ENCODE measurements at places on chromosomes 16 and 17.
A peak's percentile ranks its signal among the peaks of the same experiment; 100 is the strongest.

DNA sequence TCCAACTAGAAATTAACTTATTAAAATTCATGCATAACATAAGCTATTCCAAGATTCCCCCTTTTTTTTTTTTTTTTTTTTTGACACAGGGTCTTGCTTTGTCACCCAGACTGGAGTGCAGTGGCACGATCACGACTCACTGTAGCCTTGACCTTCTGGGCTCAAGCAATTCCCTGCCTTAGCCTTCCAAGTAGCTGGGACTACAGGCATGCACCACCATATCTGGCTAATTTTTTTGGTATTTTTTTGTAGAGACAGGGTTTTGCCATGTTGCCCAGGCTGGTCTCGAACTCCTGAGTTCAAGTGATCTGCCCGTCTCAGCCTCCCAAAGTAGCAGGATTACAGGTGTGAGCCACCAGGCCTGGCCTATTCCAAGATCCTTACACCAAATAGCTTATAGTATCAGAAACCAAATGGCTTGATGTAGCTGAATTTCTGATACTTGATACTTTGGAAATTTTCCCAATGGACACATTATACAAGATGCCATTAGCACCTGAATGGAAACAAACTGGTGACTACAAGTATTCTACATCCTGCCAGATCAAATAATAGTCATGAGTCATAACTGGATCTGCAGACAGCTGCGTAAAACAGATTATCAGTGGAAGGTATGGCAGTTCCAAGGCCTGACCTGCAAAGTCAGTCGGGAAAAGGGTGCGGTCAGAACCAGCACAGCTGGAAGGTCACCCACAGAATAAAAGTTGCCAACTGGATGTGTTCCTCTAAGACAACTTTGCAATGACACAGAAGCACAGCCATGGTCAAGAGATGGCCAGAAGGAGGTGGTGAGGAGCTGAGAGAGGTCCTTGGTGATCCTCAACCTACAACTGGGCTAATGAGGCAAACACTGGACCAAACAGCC is 14.5 kb downstream of the TUBG1 start:
- no peak for DNase-seq

DNA sequence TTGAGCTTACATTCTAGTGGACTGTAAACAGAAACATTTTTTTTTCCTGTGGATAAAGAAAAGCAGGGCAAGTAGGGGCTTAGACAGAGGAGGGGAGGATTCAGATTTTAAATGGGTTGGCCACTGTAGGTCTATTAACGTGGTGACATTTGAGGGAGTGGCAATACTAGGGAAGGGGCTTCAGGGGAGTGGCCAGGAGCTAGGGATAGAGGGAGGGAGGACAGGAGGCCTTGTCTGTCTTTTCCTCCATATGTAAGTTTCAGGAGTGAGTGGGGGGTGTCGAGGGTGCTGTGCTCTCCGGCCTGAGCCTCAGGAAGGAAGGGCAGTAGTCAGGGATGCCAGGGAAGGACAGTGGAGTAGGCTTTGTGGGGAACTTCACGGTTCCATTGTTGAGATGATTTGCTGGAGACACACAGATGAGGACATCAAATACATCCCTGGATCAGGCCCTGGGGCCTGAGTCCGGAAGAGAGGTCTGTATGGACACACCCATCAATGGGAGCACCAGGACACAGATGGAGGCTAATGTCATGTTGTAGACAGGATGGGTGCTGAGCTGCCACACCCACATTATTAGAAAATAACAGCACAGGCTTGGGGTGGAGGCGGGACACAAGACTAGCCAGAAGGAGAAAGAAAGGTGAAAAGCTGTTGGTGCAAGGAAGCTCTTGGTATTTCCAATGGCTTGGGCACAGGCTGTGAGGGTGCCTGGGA is 6.5 kb upstream of the HBM start:
- DNase-seq = no peak

DNA sequence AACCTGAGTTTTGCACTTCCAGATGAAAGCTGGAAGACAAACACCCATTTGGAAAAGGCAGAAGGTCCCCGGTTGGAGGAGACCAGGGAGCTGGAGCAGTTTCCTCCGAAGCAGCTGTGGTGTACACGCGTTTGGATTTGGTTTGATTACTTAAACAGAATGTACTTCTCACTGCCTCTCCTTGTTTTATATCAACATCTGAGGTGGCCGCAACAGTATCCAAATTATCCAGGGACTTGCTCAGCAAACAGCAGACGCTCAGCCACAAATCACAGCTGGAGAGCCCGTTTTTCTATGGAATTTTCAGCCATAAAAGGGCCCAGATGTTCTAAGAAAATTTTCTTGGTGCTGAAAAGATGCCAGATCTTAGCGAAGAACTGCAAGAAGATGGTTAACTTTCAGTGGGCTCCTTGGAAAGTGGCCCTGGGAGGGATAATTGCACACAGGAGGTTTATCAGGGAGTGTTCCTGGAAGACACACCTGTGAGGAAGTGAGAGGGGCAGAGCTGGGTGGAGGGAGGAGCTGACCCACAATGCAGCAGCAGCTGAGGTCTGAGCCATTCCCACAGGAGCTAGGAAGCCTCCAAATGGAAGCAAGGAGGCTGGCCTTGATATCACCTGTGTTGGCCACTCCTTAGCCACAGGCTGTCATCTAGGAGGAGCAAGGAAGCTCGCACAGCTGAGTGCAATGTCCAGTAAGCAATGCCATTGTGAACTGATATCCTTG is 28.9 kb upstream of the CDH5 start:
- DNase-seq = no peak

- DNase-seq = peak; percentile 31
Observed at GRCh38 chr16:9092978-9093344, 1.5 kb downstream of the HAPSTR1 start.
